ENCODE measurements at places on chromosomes 16 and 17. TPM values are rescaled to one million over a fixed set of nuclear protein-coding genes. Genes with fewer than 3 reads are reported as not detected.

The MT1F gene
- total RNA-seq: 4.3 TPM

GRCh38 chr17:81199482-81199830 lies 23.3 kb downstream of the CEP131 start:
- no peaks in the 10 kb centered on the region for H3K27me3 ChIP-seq
- H3K4me3 ChIP-seq: no peak overlapping the region
- no peak overlapping the region for H3K27ac ChIP-seq
- no peak for DNase-seq
- no peaks in the 10 kb centered on the region for H3K36me3 ChIP-seq

- peaks cover 14% of the 10 kb centered on the region for H3K4me1 ChIP-seq
- H3K27me3 ChIP-seq: peaks cover 26% of the 10 kb centered on the region
- DNase-seq: no peak
- H3K4me3 ChIP-seq: no peak overlapping the region
- no peaks in the 10 kb centered on the region for H3K36me3 ChIP-seq
- no peak overlapping the region for H3K27ac ChIP-seq
Observed at GRCh38 chr16:86046667-86047270, 147.8 kb downstream of the IRF8 start.

GRCh38 chr17:65307961-65308316 lies 170.8 kb downstream of the RGS9 start:
- peaks cover 22% of the 10 kb centered on the region for H3K27me3 ChIP-seq
- no peak overlapping the region for H3K4me3 ChIP-seq
- H3K27ac ChIP-seq: no peak overlapping the region
- H3K4me1 ChIP-seq: no peaks in the 10 kb centered on the region
